ENCODE measurements at places on chromosomes 3 and 15.

DNA sequence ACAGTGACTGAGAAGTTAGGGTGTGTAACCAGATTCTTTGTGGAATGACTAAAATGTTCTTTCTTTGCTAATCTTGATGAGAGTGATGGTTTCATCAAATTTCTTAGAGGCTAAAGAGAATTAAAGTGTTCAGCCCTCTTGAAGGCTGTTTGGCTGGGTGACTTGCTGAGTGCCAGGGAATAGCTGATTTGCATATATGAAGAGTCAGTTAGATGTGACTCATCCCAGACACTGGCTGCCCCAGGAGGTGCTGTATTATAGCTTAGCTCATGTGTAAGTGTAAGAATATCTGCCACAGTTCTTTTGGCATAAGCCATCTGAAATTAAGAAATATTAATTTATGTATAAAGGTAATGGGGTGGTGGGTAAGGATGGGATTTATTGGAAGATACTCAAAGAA lies 535.1 kb downstream of the NLGN1 start:
- no peak for DNase-seq

- DNase-seq: no peak
Measured at GRCh38 chr15:84659904-84660781, 2.1 kb upstream of the NMB start.

DNA sequence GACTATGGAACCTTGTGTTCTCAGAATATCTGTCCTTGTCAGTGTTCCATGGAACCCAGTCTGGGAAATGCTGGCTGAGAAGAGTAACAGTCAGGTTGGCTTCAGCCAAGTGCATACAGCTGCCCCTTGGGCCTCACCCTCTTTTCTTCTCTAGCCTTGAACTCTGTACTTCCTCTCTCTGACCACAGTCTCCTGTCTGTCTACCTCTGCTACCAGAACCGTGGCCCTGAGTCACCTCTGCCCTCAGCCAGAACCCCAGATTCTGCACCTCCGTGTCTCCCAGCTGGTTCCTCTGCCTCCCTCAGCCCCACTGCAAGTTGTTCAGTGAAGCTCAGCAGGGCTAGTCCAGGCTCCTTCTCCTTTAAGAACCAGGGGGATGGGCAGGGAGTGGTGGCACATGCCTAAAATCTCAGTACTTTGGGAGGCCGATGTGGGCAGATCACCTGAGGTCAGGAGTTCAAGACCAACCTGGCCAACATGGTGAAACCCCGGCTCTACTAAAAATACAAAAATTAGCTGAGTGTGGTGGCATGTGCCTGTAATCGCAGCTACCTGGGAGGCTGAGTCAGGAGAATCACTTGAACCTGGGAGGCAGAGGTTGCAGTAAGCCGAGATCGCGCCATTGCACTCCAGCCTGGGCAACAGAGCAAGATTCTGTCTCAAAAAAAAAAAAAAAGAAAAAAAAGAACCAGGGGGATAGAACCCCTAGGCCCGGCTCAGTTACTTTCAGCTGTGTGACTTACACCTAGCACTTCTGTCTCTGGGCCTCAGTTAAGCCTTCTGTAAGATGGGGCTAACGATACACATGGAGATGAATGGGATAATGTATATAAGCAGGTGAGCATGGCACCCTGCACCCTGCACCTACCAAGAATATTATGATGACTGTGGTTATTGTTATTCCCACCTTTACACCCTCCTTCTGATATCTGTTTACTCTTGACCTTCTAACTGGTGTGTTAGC lies 24.3 kb upstream of the TATDN2 start:
- no peak for DNase-seq

DNA sequence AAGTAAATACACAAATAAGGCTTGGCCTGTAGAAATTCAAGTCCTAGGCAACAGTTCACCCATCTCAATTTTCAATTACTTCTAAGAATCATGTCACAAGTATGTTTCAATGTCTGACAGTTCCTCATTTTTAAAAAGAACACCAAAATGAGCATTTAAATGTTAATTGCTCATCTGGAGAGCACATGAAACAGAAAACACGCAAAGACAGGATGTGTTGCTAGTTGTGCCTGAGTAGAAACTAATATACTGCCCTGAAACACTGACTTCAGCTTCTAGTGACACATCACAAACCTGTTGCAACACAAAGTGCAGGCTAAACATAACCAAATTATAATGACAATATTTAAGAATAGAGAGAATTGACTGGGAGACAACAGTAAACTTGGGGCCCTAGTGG lies 167.3 kb upstream of the THBS1 start:
- no peak for DNase-seq

DNA sequence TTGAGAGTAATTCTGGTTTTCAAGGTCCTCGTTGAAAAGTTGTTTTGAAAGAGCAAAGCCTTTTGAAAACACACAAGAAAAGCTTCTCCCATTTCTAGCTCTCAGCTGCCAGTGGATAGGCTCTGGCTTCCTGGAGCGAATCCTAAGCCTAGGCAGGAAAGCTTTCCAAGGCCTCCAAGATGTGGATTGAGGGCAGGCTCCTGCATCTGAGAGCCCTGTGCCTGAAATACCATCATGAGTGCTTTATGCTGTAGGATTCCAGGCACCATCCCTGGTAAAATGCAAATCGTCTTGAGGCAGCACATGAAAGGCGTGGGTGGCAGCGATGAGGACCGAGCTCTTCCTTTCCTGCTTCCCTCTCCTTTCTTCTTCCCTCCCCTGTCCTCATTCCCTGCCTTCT lies 60.7 kb upstream of the CORO2B start:
- DNase-seq: peak; percentile 11

GRCh38 chr3:54322354-54322753 lies 200.0 kb downstream of the CACNA2D3 start:
- no peak for DNase-seq

DNA sequence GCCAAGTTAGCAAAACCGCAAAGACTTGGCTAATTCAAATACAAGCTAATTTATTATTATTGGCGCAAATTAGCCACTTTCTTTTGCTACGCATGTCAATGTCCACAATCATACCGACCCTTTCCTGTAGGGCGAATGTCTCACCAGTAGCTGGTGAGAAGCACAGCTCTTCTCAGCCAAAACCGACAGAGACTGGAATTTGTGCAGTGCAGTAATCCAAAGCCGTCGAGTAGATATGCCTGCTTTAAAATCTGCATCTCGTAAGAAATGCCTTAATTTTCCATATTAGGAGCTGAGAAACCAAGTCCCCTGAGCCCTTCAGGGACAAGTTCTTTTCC lies 614 bp upstream of the MINDY2 start:
- DNase-seq: no peak

- DNase-seq: no peak
Measured at GRCh38 chr3:180743813-180744590, 64.7 kb upstream of the CCDC39 start.

- DNase-seq: no peak
Measured at GRCh38 chr3:144127014-144127413, 155.4 kb downstream of the DIPK2A start.

- no peak for DNase-seq
Measured at GRCh38 chr15:67361100-67361499, 106.5 kb downstream of the IQCH start.

DNA sequence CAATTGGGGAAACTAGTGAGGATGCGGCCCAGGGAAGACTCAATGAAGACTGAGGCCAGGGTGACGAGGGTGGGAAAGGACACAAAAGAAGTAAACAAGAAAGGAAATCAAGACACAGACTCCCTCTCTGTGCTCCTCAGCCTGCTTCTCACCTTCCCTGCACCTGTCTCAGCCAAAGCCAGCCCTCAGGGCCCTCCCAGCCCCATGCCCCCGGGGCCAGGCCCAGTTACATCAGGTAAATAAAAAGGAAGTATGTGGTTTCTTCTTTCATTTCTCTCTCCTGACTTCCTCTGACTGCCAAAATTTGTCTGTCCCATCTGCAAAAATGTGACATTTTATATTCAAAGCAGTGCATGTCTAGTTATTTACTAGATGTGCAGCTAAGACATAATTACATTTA lies 328.0 kb downstream of the UACA start:
- DNase-seq: no peak

- DNase-seq: no peak
Measured at GRCh38 chr15:44087578-44088465, 107.2 kb downstream of the FRMD5 start.

GRCh38 chr3:107662124-107662507 lies 139.4 kb downstream of the BBX start:
- no peak for DNase-seq

DNA sequence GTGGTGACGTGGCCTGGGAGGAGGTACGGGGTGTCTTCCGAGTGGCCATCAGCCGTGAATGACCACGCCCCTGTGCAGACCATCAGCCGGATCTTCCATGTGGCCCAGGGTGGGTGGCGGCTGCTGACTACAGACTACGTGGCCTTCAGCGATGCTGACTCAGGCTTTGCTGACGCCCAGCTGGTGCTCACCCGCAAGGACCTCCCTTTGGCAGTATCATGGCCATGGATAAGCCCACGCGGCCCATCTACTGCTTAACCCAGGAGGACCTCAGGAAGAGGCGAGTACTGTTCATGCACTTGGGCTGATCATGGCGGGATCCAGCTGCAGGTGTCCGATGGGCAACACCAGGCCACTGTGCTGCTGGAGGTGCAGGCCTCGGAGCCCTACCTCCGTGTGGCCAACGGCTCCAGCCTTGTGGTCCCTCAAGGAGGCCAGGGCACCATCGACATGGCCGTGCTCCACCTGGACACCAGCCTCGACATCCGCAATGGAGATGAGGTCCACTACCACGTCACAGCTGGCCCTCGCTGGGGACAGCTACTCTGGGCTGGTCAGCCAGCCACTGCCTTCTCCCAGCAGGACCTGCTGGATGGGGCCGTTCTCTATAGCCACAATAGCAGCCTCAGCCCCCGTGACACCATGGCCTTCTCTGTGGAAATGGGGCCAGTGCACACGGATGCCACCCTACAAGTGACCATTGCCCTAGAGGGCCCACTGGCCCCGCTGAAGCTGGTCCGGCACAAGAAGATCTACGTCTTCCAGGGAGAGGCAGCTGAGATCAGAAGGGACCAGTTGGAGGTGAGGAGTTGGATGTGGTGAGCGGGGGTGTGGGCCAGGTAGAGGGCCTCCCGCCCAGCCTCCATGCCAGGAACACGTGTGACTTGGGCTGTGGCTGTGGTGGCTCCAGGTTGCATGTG lies 178.4 kb downstream of the TBC1D2B start:
- no peak for DNase-seq

- no peak for DNase-seq
Measured at GRCh38 chr15:65580287-65580686, 30.6 kb downstream of the INTS14 start.

- no peak for DNase-seq
Measured at GRCh38 chr3:106425026-106425425, 556.2 kb upstream of the CBLB start.

GRCh38 chr3:138405001-138405400 lies 29.4 kb upstream of the ESYT3 start:
- no peak for DNase-seq

- DNase-seq: no peak
Measured at GRCh38 chr15:90564590-90564989, 34.9 kb downstream of the CRTC3 start.

- DNase-seq: peak; percentile 93
Measured at GRCh38 chr3:184320104-184320445, 5.7 kb downstream of the EIF4G1 start.
